Endothelial cell (in vitro differentiated cells): ENCODE measurements at places on chromosomes 2 and 18.
A peak's percentile ranks its signal among the peaks of the same experiment; 100 is the strongest.

DNA sequence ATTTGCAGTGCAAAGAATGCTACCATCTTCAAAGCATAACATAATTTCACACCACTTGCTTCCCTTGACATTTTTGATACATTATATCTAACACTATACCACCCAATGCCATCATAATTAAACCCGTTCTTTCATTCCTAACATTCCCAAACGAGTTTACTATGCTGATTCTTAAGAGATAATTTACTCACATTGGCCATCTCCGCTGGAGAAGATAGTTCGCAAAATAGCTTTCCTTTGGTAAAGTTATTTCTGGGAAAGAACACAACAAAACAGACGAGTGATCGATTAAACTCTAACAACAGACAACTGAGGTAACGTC is 716 bp downstream of the MMADHC start:
- no peak for DNase-seq
- H3K27ac ChIP-seq: peak overlapping the region; percentile 99
- H3K4me1 ChIP-seq: peaks cover 21% of the 10 kb centered on the region
- H3K4me3 ChIP-seq: peak overlapping the region; percentile 98

DNA sequence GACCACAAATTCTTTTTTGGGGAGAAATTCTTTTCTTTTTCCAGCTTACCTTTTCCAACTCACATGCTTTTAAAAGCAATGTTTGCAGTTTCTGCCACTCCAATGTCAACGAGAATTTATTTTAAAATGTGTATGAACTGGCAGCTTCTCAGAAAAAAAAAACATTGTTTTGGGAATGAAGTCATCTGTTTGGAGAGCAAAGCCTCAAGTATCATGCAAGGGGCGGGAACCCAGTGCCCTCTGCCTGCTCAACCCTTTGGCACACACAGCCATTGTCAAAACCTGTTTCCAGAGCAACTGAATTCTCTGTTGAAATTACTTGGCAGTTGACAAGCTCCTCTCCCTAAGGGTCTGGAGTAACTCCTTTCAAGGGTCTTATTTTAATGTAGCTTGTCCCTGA is 128.5 kb downstream of the QPCT start:
- DNase-seq: no peak
- H3K27ac ChIP-seq: no peak overlapping the region
- no peaks in the 10 kb centered on the region for H3K4me1 ChIP-seq
- no peaks in the 10 kb centered on the region for H3K36me3 ChIP-seq
- H3K4me3 ChIP-seq: no peak overlapping the region

- H3K4me1 ChIP-seq: peaks cover 11% of the 10 kb centered on the region
- peaks cover 4% of the 10 kb centered on the region for H3K27me3 ChIP-seq
- H3K27ac ChIP-seq: no peak overlapping the region
- H3K4me3 ChIP-seq: no peak overlapping the region
- H3K36me3 ChIP-seq: no peaks in the 10 kb centered on the region
- no peak for DNase-seq
These were observed 33.2 kb upstream of the CYP1B1 start for GRCh38 chr2:38108907-38109731.

- H3K27me3 ChIP-seq: peaks cover 2% of the 10 kb centered on the region
- no peak for DNase-seq
- no peak overlapping the region for H3K27ac ChIP-seq
- no peaks in the 10 kb centered on the region for H3K36me3 ChIP-seq
- no peak overlapping the region for H3K4me3 ChIP-seq
- no peaks in the 10 kb centered on the region for H3K4me1 ChIP-seq
These were observed 114.6 kb downstream of the MYO5B start for GRCh38 chr18:50080316-50080715.

- H3K4me1 ChIP-seq: peaks cover 14% of the 10 kb centered on the region
- no peak for DNase-seq
- no peaks in the 10 kb centered on the region for H3K36me3 ChIP-seq
- no peaks in the 10 kb centered on the region for H3K27me3 ChIP-seq
These were observed 3.2 kb downstream of the FARSB start for GRCh38 chr2:222652491-222653255.

DNA sequence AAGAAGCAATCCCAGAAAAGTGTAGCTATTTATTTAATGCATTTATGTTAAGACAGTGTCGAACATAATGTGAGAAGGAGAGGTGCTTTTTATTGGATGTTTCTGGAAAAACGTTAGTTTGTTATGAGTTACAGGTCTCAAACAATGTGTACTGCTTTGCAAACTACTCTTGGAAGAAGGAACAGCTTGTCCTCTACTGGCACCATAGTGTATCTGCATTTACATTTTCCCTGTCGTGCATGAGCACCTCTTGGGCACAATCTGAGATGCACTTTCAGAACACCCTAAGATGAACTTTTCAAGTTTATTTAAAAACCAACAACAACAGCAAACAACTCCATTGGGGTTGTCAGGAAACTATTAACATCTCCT is 22.8 kb downstream of the CCNYL1 start:
- H3K36me3 ChIP-seq: peaks cover 9% of the 10 kb centered on the region
- no peak overlapping the region for H3K27ac ChIP-seq
- DNase-seq: no peak
- no peak overlapping the region for H3K4me3 ChIP-seq
- no peaks in the 10 kb centered on the region for H3K27me3 ChIP-seq

GRCh38 chr18:63220903-63221302 is 98.7 kb downstream of the BCL2 start:
- H3K27me3 ChIP-seq: peaks cover 4% of the 10 kb centered on the region
- no peak overlapping the region for H3K27ac ChIP-seq
- H3K4me1 ChIP-seq: peaks cover 3% of the 10 kb centered on the region
- no peak overlapping the region for H3K4me3 ChIP-seq

DNA sequence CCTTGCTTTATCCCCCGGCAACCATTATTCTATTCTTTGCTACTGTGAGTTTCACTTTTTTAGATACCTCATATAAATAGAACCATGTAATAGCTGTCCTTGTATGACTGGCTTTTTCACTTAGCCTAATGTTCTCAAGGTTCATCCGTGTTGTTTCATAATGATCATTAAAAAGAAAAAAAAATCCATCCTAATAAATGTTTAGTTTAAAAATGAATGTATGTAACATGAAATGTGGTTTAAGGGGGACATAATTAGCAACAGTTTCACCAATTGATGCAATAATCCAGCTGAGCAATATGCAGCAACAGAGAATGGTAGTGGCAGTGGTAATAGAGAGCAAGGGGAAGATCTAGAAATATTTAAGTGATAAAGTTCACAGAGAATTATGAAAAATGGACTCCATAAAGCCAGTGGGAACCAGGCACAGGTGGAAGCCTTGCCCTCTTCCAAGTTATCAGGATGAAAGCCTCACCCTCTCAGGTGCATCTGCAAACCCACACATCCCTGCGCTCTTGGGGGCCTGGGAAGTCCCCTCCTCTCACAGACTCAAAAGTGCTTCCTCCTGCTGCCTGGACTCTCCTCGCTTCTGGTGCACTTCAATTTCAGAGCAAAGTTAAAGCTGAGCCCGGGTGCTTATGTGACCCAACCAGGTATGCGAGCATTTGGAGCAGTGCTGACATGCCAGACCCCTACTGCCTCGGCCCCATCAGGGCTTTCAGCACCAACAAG is 1403.3 kb upstream of the SLC39A10 start:
- no peak for DNase-seq
- H3K4me1 ChIP-seq: no peaks in the 10 kb centered on the region
- no peak overlapping the region for H3K4me3 ChIP-seq
- H3K27ac ChIP-seq: no peak overlapping the region
- H3K27me3 ChIP-seq: peaks cover 2% of the 10 kb centered on the region

DNA sequence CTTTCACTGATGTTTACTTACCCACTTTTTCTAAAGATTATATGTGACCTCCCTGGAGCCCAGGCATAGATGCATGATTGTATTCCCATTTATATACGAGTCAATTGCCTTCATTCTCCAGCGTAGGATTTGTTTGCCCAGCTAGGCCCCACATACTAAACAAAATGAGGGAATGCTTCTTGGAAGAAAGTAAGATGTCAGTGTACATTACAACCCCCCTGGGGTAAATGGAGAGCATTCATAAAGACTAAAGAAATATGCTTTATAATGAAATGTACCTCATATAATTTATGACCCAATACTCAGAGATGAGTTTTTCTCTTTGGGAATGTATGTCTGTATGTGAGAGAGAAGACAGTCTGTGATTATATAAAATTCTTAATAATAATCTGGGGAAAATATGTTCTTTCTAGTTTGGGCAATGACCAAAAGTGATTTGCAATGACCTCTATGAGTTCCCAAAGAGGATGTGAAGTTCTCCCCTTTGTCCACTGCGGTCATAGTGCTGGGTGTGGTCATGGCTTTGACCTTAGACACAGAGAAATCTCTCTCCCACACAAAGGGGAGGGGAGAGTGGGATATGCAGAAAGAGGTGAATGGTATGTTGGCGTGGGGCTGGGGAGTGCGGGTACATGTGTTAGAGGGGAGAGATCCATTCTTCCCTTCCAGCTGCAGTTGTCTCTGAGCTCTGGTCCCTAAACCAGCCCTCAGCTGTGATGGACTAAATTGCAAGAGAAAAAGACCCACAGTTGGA is 175.6 kb downstream of the EN1 start:
- no peak for DNase-seq
- no peak overlapping the region for H3K27ac ChIP-seq
- no peak overlapping the region for H3K4me3 ChIP-seq
- no peaks in the 10 kb centered on the region for H3K4me1 ChIP-seq

GRCh38 chr2:147548451-147548850 is 296.4 kb upstream of the ACVR2A start:
- H3K4me3 ChIP-seq: no peak overlapping the region
- no peak overlapping the region for H3K27ac ChIP-seq
- no peaks in the 10 kb centered on the region for H3K4me1 ChIP-seq
- DNase-seq: no peak
- H3K27me3 ChIP-seq: no peaks in the 10 kb centered on the region
- H3K36me3 ChIP-seq: no peaks in the 10 kb centered on the region

DNA sequence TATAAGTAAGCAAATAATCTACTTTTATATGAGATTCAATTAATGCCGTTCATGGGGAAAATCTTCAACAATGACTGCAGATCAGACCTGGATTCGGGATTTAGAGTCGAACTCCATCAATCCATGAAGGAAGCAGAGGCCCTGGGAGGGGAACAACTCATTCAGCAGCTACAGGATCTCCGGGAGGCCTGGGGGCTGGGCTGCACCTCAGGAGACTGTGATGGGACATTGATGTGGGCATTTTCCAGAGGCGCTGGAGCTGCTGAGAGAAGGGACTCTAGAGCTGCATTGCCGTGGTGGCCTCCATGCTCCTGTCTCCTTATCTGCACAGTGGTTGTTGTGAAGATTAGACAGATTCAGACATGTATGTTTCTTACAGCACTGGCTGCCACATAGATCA is 76.9 kb downstream of the MYT1L start:
- no peaks in the 10 kb centered on the region for H3K27me3 ChIP-seq
- H3K27ac ChIP-seq: peak overlapping the region; percentile 50
- no peaks in the 10 kb centered on the region for H3K36me3 ChIP-seq
- H3K4me3 ChIP-seq: no peak overlapping the region
- DNase-seq: no peak

GRCh38 chr2:141698500-141698899 is 432.3 kb downstream of the LRP1B start:
- no peak overlapping the region for H3K4me3 ChIP-seq
- no peak for DNase-seq
- no peak overlapping the region for H3K27ac ChIP-seq
- peaks cover 1% of the 10 kb centered on the region for H3K27me3 ChIP-seq
- no peaks in the 10 kb centered on the region for H3K36me3 ChIP-seq

DNA sequence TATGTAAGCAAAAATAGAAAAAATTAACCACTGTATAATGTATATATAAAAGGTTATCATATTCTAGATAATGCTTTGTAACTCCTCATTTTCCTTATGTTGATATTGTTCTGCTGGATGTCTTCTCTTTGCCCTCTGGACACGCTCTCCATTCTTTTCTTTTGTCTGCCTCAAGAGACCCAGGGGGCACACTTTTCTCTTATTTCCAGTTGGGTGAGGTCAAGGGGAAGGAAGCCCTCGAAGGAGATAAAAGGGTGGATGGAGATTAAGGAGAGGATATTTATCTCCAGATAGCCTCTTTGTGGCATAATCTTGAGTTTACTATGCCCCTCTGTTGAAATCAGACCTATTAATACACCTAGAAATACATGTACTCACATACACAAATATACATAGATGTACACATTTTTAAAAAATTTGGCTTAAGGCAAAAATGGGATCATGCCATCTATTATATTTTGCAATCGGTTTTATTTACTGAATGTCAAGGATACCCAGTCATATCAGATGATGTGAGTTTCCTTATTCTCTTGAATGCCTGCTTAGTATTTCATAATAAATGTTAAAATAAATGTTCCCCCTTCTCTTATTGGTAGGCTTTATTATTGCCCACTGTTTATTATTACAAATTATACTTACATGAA is 65.3 kb downstream of the LCLAT1 start:
- no peak for DNase-seq
- peaks cover 5% of the 10 kb centered on the region for H3K36me3 ChIP-seq
- H3K4me3 ChIP-seq: no peak overlapping the region
- H3K4me1 ChIP-seq: peaks cover 9% of the 10 kb centered on the region
- H3K27me3 ChIP-seq: no peaks in the 10 kb centered on the region

GRCh38 chr2:167471734-167472133 is 583.5 kb downstream of the XIRP2 start:
- H3K27ac ChIP-seq: no peak overlapping the region
- H3K27me3 ChIP-seq: no peaks in the 10 kb centered on the region
- DNase-seq: no peak
- no peak overlapping the region for H3K4me3 ChIP-seq

DNA sequence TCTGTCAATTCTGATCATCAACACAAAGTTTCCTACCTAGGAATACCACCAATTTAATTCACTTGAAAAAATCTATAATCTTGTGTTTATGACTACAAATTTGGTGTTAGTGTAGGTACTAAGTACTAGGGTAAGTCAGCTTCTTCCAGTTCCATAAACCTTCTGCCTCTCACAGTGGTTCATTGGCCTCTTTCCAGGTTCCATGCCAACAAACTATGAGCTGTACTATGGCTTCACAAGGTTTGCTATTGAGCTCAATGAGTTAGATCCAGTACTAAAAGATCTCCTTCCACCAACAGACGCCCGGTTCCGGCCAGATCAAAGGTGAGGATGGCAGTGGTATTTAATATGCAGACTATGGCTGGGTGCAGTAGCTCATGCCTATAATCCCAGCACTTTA is 58.8 kb downstream of the PRKRA start:
- no peak overlapping the region for H3K27ac ChIP-seq
- peaks cover 2% of the 10 kb centered on the region for H3K4me1 ChIP-seq
- no peak for DNase-seq
- no peaks in the 10 kb centered on the region for H3K36me3 ChIP-seq
- H3K4me3 ChIP-seq: no peak overlapping the region

GRCh38 chr2:9982248-9982647 is 30.8 kb downstream of the GRHL1 start:
- H3K4me1 ChIP-seq: peaks cover 7% of the 10 kb centered on the region
- peaks cover 4% of the 10 kb centered on the region for H3K27me3 ChIP-seq
- no peak for DNase-seq
- no peaks in the 10 kb centered on the region for H3K36me3 ChIP-seq
- H3K4me3 ChIP-seq: no peak overlapping the region

DNA sequence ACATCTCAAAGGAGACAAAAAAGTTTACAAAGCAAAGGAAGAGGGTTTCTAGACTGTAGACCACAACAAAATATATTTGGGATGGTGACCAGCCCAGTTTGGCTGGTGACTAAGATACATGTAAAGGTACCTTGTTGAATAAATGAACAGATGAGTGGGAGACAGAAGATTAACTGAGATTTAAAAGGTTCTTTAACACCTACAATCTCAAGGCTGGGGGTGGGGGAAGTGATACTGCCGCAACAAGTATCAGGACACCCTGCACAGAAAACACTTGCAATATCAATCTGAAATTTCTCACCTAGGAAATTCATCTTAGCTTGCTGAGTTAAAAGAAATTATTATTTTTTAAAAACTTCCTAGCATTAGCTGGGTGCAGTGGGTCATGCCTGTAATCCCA is 8.3 kb downstream of the RNF149 start:
- DNase-seq: no peak
- no peaks in the 10 kb centered on the region for H3K27me3 ChIP-seq
- H3K36me3 ChIP-seq: no peaks in the 10 kb centered on the region
- H3K4me3 ChIP-seq: no peak overlapping the region
- H3K27ac ChIP-seq: no peak overlapping the region
- H3K4me1 ChIP-seq: peaks cover 4% of the 10 kb centered on the region
